Tongue (tissue), 3 donors: ENCODE measurements at places on chromosomes 6 and 20.
A peak's percentile ranks its signal among the peaks of the same experiment; 100 is the strongest.

- DNase-seq, result peak; percentile 71
These were observed 28.1 kb downstream of the INSM1 start for GRCh38 chr20:20395903-20396568.

DNA sequence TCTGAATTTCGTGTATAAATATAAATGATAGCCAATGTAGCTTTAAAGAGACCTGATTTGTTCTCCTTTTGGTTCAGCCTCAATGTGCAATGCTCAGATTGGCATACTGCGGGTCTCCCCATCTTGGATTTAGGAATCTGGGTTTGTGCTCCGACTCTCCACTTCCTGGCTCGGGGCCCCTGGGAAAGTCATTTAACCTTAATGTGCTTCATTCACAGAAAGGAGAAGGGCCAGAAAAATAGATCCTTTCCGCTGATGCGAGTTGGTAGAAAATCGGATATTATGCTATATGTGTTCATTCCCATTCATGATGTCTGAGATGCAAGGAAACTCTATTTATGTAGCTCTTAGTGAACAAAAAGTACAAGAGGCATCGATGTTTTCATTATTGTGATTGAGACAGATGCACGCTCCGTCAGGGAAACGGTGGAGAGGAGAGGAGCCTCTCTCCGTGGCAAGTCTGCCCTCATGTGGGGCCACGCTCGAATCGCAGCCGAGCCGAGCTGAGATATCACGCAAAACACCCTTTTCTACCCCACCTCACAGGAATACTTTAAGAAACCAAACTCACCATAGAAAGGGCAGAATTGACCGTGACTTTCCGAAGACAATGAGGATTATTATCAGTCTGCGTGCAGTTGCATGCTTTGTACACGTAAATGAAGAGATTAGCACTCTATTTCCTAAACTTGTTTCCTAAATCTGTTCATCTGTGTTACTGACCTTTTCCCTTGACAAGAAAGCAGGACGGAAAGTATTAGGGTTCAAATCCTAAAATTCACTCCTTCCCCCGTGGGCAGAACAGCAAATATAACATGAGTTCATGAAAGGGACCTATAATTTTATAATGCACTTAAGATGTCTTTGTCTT is 136.6 kb downstream of the COL9A1 start:
- peak; percentile 76 for DNase-seq

DNA sequence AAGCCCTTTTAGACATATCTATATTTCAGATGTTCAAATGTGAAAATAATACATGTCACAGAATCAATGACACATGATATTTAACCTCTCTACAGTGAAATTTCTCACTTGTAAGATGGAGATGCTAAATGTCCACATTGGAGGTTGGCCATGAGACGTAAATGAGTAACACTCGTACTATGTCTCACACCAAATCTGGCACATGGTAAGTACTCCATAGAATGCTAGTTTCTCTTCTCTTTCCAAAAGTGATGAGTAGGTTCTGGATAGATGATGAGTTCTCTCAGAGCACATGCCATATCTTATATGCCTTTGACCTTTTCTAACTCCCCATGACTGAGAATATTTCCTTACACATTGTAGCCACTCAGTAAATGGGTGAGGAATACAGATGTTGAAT is 17.7 kb downstream of the GFOD1 start:
- no peak for DNase-seq

DNA sequence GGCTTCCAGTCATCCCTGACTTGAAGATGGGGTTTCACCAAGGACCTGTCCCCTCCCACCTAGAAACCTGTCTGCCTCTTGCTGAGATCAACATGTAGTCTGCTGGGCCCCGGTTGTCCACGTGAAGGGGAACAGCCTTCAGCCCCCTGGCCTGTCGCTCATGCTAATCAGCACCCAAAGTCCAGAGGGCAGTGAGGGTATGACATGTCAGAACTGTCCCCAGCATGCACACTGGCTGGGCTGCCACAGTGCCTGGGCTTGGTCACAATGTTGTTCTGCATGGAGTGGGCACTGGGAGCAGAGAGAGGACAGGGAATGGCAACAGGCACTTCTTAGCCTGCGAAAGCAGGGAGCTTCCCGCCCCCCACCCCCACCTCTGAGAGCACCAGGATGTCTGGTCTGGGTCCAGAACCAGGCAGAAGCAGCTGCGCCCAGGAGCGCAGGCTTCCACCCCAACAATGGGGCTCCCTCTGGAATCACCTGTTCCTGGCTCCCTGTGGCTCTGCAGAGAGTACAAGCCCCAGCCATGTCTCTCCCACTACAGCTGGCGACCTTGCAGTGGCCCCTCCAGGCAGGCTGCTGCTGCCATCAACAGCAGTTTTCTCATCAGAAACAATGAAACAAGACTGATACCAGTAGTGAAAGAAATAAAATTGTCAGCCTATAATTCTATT is 182.7 kb downstream of the KHDRBS2 start:
- no peak for DNase-seq

- no peak for DNase-seq
These were observed 40.8 kb upstream of the CALHM6 start for GRCh38 chr6:116420341-116420740.

GRCh38 chr20:10673176-10673841 is 490 bp downstream of the JAG1 start:
- DNase-seq, result no peak

GRCh38 chr6:115882174-115882573 is 178.5 kb downstream of the FRK start:
- no peak for DNase-seq

DNA sequence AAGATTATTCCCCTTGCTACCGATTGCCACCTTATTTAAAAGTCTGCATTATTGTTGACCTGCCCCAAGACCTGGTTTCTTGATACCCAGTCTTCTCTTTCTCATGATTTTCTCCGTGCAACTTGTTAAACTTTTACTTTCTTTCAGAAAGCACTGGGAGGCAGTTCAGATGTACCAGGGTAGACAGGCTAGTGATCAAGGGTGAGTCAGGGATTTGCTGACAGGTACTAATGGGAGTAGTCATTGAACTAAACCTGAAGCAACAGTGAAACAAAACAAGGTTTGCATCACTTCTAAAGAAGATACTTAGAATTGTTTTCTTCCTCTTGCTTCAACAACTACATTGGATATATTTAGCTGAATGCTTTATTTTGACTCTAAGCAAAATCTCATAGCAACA is 124.4 kb downstream of the KCNQ5 start:
- DNase-seq, result no peak

GRCh38 chr6:13012977-13013680 is 296.6 kb downstream of the PHACTR1 start:
- DNase-seq, result peak; percentile 38

GRCh38 chr6:112100561-112100960 is 13.2 kb downstream of the FAM229B start:
- no peak for DNase-seq

DNA sequence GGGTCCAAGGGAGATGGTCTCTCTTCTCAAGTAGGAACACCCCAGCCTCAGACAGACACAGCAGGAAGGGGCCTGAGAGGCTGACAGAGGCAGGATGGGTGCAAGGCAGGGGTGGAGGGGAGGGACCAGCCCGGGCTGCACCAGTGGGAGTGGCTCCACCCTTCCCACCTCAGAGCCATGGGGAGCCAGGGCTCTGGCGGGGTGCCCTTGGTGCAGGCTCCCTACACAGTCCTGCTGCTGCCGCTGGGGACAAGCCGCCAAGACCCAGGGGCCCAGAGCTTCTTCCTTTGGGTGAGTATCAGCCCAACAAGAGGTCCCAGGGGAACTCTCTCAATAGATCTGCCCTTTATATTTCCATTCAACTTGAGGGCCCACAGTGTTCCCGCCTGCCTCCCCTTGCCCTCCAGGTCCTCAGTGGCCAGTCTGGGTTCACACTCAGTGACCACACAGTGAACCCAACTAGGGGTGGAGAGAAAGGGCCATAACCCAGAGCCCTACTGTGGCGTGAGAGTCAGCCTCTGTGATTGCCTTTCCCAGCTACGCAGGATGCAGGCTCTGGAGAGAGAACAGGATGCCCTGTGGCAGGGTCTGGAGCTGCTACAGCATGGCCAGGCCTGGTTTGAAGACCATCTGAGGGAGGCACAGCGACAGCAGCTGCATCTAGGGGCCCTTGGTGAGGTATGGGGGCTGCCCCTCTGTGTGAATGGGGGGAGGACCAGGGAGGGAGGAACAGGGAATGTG is 592 bp downstream of the SAPCD1 start:
- no peak for DNase-seq

DNA sequence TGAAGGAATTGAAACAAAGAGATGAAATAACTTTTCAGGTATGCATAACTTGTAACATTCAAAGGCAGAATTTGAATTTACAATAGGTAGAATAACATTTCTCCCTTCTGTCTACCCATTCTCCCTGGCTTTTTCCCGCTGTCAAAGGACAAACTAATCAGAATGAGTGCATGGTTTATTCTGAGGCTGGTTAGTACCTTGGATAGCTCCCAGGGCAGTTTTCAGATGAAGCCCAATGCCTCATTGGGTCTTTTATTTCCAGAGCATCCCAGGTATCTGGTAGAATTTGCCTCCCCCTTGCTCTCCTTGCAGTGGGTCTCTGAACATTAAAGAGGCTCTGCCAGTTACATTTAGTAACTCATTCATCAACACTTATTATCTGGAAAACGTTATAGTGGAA is 665.5 kb downstream of the BCKDHB start:
- DNase-seq, result peak; percentile 50

DNA sequence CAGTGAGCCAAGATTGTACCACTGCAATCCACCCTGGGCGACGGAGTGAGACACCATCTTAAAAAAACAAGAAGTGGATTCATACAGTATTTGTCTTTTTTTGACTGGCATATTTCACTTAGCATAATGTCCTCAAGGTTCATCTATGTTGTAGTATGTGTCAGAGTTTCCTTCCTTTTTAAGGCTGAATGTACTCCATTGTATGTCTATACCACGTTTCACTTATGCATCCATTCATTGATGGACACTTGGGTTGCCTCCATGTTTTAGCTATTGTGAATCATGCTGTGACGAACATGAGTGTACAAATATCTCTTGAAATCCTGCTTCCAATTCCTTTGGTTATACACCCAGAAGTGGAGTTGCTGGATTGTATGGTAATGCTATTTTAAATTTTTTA is 28.9 kb upstream of the FAM83D start:
- no peak for DNase-seq

GRCh38 chr6:131002661-131002980 is 60.4 kb downstream of the EPB41L2 start:
- DNase-seq, result peak; percentile 52

- peak; percentile 66 for DNase-seq
These were observed 12.1 kb upstream of the NFATC2 start for GRCh38 chr20:51554538-51555165.

DNA sequence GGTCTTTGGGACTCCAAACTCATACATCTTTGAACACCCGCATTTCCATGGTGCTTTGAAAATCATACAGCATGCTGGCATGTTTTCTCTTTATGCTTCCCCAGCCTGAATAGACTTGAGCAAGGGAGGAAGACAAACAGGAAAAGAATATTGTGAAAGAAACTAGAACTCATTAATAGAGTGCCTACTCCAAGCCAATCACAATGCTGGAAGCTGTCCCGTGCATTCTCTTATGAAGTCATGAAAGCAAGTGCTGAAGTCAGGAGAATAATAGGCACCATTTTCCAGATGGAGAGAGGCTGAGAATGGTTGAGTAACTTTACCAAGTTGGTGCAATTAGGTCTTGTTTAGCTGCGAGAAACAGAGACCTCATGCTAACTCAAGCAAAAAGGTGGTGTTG is 102.5 kb upstream of the PTPRT start:
- no peak for DNase-seq

DNA sequence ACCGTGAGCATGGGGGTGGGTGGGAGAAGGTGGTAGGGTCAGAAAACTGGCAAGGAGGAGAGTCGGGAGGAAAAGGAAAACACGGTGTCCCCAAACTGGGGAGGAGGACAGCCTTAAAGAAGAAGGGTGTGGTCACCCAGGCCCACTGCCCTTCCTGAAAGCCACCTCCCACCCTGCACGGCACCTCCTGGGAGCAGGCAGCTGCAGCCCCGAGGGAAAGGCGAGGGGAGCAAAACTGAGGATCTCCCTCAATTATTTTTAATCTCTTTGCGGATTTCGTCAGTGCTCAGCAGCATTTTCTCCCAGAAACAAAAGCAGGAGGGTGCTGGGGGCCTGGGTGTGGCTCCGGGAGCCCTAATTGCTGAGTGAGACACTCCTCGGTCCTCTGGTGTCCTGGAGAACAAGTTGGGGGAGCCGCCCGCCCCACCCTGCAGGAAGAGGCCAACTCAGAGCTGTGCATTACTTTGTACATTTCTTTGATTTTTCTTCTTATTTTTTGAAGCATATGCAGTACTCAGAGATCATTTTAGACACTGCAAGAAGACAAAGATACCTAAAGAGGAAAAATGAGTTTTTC is 56.4 kb downstream of the RIOK1 start:
- no peak for DNase-seq

DNA sequence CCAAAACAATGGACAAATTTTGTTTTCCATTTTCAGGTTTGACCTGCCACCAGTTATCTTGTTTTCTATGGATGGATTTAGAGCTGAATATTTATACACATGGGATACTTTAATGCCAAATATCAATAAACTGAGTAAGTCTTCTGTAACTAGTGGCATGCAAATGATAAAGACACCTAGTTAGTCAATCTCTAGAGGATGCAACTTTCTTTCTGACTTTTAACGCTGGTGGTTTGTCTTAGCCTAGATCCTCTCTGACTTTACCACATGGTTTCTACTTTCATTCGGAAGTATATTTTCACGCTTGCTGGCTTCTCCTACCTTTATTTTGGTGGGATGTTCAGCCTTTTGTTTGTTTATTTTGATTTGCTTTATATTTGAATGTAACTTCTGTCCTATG is 21.2 kb downstream of the ENPP3 start:
- DNase-seq, result no peak
